Hepatocyte (in vitro differentiated cells): ENCODE measurements at places on chromosomes 4 and X. TPM values are rescaled to one million over a fixed set of nuclear protein-coding genes. Genes with fewer than 3 reads are reported as not detected.

GRCh38 chr4:70754990-70755688, 33.4 kb downstream of the RUFY3 start:
- no peaks in the 10 kb centered on the region for H3K4me1 ChIP-seq
- H3K27ac ChIP-seq = no peak overlapping the region
- no peak for DNase-seq
- no peaks in the 10 kb centered on the region for H3K27me3 ChIP-seq

- no peaks in the 10 kb centered on the region for H3K27me3 ChIP-seq
- no peaks in the 10 kb centered on the region for H3K36me3 ChIP-seq
Measured at GRCh38 chr4:139503622-139504166, 49.8 kb downstream of the RAB33B start.

GRCh38 chr4:88613417-88613875, 21.2 kb downstream of the HERC3 start:
- no peak overlapping the region for H3K4me3 ChIP-seq
- peaks cover 24% of the 10 kb centered on the region for H3K4me1 ChIP-seq
- H3K27ac ChIP-seq = peak overlapping the region; percentile 73
- no peak for DNase-seq

GRCh38 chrX:39813631-39814277, 284.0 kb downstream of the BCOR start:
- H3K27me3 ChIP-seq = peaks cover under 1% of the 10 kb centered on the region
- H3K4me1 ChIP-seq = peaks cover 6% of the 10 kb centered on the region
- peak; percentile 45 for DNase-seq
- H3K27ac ChIP-seq = no peak overlapping the region

DNA sequence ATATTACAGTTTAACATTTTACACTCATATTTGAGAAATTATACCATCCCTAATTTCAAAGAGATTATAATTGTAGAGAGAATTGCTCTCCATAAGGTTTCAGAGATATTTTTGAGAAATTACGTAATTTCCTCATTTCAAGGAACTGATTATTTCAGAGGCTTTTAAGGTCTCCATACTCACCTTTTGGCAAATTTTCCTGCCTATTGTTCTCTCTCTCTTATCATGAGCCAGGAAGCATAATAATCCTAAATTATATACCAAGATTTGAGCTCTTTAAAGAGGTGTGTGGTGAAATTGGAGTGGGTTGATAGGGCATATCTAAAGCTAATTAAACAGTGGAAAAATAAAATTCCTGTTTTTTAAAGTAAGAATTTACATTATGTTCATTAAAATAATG, 248.9 kb upstream of the FTHL17 start:
- H3K4me1 ChIP-seq = no peaks in the 10 kb centered on the region
- no peaks in the 10 kb centered on the region for H3K27me3 ChIP-seq
- DNase-seq = no peak
- H3K27ac ChIP-seq = no peak overlapping the region

DNA sequence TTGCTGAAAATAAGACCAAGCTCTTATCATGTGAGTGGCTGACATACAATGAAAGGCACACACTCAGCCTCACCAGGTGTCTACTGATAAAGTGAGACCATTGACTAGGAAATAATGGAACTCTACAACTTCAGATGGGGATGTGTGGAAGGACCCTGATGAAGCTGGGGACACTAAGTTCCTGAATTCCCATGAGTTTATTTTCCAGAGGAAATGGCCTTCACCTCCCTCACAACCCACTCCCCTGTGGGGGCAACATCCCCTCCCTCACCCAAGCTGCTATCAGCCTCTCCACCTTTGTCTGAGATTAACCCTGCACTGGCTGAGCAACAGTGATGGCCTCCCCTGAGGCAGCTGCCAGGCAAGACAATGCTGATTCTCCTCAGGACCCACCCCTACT, 55.2 kb upstream of the SMARCAD1 start:
- no peaks in the 10 kb centered on the region for H3K36me3 ChIP-seq
- no peak overlapping the region for H3K4me3 ChIP-seq
- H3K4me1 ChIP-seq = no peaks in the 10 kb centered on the region
- no peak for DNase-seq
- no peak overlapping the region for H3K27ac ChIP-seq

GRCh38 chrX:21990832-21991231, 41.3 kb upstream of the PHEX start:
- H3K4me3 ChIP-seq = no peak overlapping the region
- no peaks in the 10 kb centered on the region for H3K4me1 ChIP-seq
- DNase-seq = no peak
- H3K36me3 ChIP-seq = no peaks in the 10 kb centered on the region
- no peak overlapping the region for H3K27ac ChIP-seq

The PHEX gene
- 0.27 and 0.84 TPM in 2 replicates for total RNA-seq

The SAP30 gene
- total RNA-seq = 16.5 and 17.5 TPM in 2 replicates

The HSFX2 gene
- not detected in 2 replicates for total RNA-seq

The SLC10A7 gene
- total RNA-seq = 17.0 and 21.2 TPM in 2 replicates
